Keratinocyte (primary cell): ENCODE measurements at places on chromosomes 12 and 14. TPM values are rescaled to one million over a fixed set of nuclear protein-coding genes. Genes with fewer than 3 reads are reported as not detected.

GRCh38 chr14:98754343-98755020 lies 517.5 kb downstream of the BCL11B start:
- H3K36me3 ChIP-seq, result no peaks in the 10 kb centered on the region
- no peak for DNase-seq
- no peak overlapping the region for H3K4me3 ChIP-seq
- peaks cover 11% of the 10 kb centered on the region for H3K4me1 ChIP-seq
- H3K27ac ChIP-seq, result peak overlapping the region; percentile 47
- H3K27me3 ChIP-seq, result no peaks in the 10 kb centered on the region

- H3K27ac ChIP-seq, result no peak overlapping the region
- H3K4me1 ChIP-seq, result no peaks in the 10 kb centered on the region
- H3K36me3 ChIP-seq, result no peaks in the 10 kb centered on the region
- no peak overlapping the region for H3K4me3 ChIP-seq
- DNase-seq, result no peak
- H3K27me3 ChIP-seq, result no peaks in the 10 kb centered on the region
These were observed 178.9 kb upstream of the DYRK2 start for GRCh38 chr12:67469666-67470065.

- DNase-seq, result no peak
- peak overlapping the region; percentile 43 for H3K4me3 ChIP-seq
- H3K27me3 ChIP-seq, result peaks cover 60% of the 10 kb centered on the region
- H3K36me3 ChIP-seq, result no peaks in the 10 kb centered on the region
These were observed 506 bp downstream of the ESRRB start for GRCh38 chr14:76376409-76376877.

DNA sequence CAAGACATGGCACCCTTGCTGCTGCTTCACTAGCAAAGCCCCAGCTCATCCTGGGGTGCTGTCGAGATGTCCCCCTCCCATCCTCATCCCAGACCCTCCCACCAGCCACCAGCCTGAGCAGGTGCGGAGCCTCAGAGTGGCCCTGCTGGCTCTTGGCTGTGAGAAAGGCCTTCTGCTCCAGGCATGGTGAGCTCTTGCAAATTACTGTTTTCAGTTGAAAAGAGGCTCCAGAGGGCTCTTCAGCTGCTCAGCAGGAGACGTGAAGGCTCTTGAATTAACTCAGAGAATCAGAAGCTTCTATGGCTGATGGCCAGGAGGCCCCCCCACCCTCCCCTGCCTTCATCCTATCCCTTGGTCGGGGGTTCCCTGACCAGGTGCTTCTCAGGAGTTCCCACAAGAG lies 44.1 kb downstream of the WSCD2 start:
- DNase-seq, result no peak
- H3K4me3 ChIP-seq, result no peak overlapping the region
- H3K36me3 ChIP-seq, result no peaks in the 10 kb centered on the region
- H3K4me1 ChIP-seq, result no peaks in the 10 kb centered on the region
- H3K27ac ChIP-seq, result no peak overlapping the region
- H3K27me3 ChIP-seq, result no peaks in the 10 kb centered on the region

DNA sequence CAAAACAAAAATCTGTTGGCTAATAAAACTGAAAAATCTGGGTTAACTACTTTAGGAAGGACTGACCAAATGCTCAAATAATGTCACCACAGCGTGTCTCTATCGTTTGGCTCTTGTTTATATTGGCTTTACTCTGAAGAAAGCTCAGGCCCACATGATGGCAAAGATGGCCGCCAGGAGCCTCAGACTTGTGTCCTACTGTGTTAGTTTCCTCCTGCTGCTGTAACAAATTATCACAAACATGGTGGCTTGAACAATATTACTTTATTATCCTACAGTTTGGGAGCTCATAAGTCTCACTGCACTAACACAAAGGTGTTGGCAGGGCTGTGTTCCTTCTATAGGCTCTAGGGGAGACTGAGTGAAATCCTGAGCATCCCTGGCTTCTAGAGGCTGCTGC lies 303.0 kb downstream of the DAD1 start:
- H3K27me3 ChIP-seq, result no peaks in the 10 kb centered on the region
- no peaks in the 10 kb centered on the region for H3K36me3 ChIP-seq

DNA sequence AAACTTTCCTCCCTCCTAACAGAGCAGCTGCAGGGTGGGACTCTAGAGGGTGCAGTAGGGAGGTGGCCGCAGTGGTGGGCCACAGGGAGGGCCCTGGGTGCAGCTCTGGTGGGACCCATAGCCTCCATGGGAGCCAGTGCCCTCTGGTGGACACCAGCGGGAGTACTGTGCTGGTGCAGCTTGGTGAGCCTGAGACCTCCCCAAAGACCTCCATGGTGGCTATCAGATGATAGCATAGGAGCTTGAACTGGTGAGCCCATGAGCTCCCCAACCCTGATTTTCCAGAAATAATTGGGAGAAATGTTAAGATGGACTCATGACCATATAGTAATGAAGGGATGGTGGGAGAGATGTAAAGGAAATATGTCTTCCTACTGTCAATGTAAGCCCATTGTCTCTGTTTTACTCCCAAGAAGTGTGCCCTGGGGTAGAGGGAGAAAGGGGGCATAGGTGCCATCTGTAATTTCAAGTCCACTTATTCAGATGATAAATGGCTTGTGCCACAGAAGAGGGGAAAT lies 98.7 kb downstream of the GAS2L3 start:
- H3K36me3 ChIP-seq, result no peaks in the 10 kb centered on the region
- no peaks in the 10 kb centered on the region for H3K27me3 ChIP-seq
- H3K4me1 ChIP-seq, result no peaks in the 10 kb centered on the region
- H3K27ac ChIP-seq, result no peak overlapping the region

DNA sequence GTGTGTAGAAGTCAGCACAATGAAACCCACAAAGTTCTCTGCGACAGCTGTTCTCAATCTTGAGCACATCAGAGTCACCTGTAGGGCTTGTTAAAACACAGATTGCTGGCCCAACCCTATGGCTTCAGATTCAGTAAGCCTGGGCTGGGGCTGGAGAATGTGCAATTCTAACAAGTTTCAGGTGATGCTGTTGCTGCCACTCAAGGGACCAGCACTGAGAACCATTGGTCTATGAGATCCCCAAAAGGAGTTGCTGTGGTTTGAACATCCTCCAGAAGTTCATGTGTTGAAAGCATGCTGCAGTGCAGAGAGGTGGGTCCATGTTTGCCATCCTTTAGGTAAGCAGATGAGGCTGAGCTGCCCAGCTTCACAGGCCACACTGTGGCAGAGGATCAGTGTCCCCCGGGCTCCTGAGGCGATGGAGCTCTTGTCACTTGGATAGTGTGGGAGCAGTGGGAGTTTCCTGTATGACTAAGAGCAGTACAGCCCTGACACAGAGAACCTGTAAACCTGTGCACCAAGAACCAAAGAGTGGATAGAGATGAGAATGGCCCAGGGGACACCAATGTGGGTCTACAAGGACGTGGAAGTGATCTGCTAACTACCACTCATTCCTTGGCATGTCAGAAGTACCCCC lies 8.0 kb upstream of the RTRAF start:
- H3K4me1 ChIP-seq, result no peaks in the 10 kb centered on the region
- no peak for DNase-seq
- no peak overlapping the region for H3K4me3 ChIP-seq
- no peak overlapping the region for H3K27ac ChIP-seq
- H3K36me3 ChIP-seq, result no peaks in the 10 kb centered on the region

DNA sequence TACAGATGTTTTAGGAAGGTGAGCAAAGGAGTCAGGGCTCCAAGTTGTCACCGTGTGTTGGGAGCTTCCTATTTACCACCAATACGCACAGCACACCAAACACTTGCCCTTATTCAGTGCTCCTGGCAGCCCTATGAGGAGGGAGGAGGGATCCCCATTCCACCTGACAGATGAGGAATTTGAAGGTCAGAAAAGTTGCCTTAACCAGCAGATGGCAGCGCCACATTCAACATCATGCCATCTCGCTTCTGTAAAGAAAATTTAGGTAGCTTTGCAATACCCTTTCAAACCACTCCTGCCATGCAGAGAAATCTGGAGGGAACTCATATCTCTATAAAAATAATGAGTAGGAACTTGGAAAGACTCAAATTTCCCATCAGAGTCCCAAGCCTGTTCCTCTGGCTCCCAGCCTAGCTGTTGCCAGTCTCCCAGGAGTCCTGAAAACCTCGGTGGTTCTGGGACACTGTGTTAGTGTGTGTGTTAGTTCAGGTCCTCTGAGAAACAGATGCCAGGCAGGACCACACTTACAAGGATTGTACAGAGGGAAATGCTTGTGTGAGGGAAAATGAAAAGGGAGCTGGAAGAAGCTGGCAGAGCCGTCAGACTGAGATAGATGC lies 410.5 kb downstream of the MED13L start:
- no peaks in the 10 kb centered on the region for H3K4me1 ChIP-seq
- H3K4me3 ChIP-seq, result no peak overlapping the region
- DNase-seq, result no peak

DNA sequence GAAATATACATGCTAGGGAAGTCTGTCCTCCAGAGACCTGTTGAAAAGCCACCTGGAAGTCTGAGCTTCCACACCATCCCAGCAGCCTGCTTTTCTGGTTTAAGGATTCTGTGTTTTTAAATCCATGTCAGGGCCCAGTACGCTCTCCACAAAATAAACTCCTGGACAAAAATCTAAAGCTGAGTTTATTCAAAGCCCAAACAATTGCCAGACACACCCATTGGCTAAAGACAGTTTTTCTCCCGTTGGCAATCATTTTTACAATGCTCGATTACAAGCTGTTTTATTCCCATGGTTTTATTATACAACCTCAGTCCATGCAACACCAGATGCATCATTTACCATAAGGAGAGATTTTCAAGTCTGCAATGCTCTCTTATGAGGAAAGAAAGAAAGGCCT lies 94.5 kb downstream of the MYRFL start:
- H3K27ac ChIP-seq, result no peak overlapping the region
- H3K4me3 ChIP-seq, result no peak overlapping the region
- H3K4me1 ChIP-seq, result no peaks in the 10 kb centered on the region
- H3K27me3 ChIP-seq, result no peaks in the 10 kb centered on the region

- no peak overlapping the region for H3K27ac ChIP-seq
- H3K27me3 ChIP-seq, result no peaks in the 10 kb centered on the region
- H3K4me3 ChIP-seq, result no peak overlapping the region
These were observed 54.0 kb downstream of the ADGRD1 start for GRCh38 chr12:131007740-131008117.

- no peaks in the 10 kb centered on the region for H3K27me3 ChIP-seq
- peaks cover 11% of the 10 kb centered on the region for H3K4me1 ChIP-seq
- H3K4me3 ChIP-seq, result no peak overlapping the region
- H3K36me3 ChIP-seq, result no peaks in the 10 kb centered on the region
- no peak overlapping the region for H3K27ac ChIP-seq
These were observed 634 bp upstream of the TMEM63C start for GRCh38 chr14:77180726-77181602.

GRCh38 chr12:12715459-12716150 lies 1.6 kb upstream of the CDKN1B start:
- H3K27me3 ChIP-seq, result no peaks in the 10 kb centered on the region
- H3K4me3 ChIP-seq, result peak overlapping the region; percentile 97
- peak overlapping the region; percentile 93 for H3K27ac ChIP-seq
- peaks cover 38% of the 10 kb centered on the region for H3K4me1 ChIP-seq

GRCh38 chr12:110791589-110791988 lies 48.9 kb upstream of the PPP1CC start:
- no peak overlapping the region for H3K4me3 ChIP-seq
- DNase-seq, result peak; percentile 46
- H3K27me3 ChIP-seq, result no peaks in the 10 kb centered on the region
- peak overlapping the region; percentile 63 for H3K27ac ChIP-seq

DNA sequence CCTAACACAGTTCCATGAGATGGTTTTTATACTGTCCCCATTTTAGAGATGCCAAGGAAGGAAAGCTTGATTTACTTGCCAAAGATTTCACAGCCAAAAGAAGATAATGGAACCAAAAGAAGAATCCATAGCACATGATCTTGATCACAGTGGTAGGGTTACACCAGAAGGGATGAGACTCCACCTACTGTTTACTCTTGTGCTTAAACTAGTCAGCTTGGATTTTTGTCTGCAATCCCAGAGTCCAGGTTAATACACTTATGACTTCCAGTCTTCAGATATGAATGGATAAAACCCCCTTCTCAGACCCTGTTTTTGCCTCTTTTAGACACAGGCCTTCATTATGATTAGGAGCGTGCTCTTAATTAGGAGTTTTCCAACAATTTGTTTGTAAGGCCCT lies 454.2 kb downstream of the AEBP2 start:
- H3K27ac ChIP-seq, result no peak overlapping the region
- no peaks in the 10 kb centered on the region for H3K4me1 ChIP-seq
- no peaks in the 10 kb centered on the region for H3K36me3 ChIP-seq
- DNase-seq, result no peak

- H3K27me3 ChIP-seq, result no peaks in the 10 kb centered on the region
- no peaks in the 10 kb centered on the region for H3K4me1 ChIP-seq
- DNase-seq, result no peak
- H3K27ac ChIP-seq, result no peak overlapping the region
These were observed 8.1 kb downstream of the TMEM179 start for GRCh38 chr14:104596451-104596918.

DNA sequence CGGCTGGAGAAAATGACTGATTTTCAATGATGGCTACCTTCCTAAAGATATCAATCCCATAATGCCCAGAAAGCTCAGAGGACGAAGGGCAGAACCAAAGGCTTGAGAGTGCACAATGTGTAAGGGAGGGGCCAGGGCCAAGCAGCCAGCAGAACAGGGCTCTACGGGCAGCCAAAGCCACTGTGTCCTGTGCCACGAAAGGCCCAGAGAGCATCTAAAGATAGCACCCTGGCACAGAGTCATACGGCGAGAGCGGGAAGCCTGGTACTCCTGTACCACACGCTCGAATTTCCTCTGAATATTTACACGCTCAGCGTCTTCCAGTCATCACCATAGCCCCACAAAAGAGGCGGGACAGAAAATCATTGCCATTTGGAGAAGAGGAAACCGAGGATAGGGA lies 39.5 kb downstream of the PRMT8 start:
- H3K27ac ChIP-seq, result no peak overlapping the region
- no peak for DNase-seq
- no peaks in the 10 kb centered on the region for H3K36me3 ChIP-seq
- no peaks in the 10 kb centered on the region for H3K27me3 ChIP-seq

- no peaks in the 10 kb centered on the region for H3K27me3 ChIP-seq
- H3K36me3 ChIP-seq, result no peaks in the 10 kb centered on the region
- H3K4me3 ChIP-seq, result no peak overlapping the region
- DNase-seq, result no peak
These were observed 116.2 kb upstream of the ATP2B1 start for GRCh38 chr12:89824822-89825221.

Gene CABP1
- polyA plus RNA-seq, result 0.04 TPM in 2 of 3 replicates, not detected in the other

Gene SLC25A21
- 0.28 to 0.66 TPM (median 0.40 TPM) in 3 replicates for polyA plus RNA-seq

Gene VIPAS39
- 19.0 to 25.6 TPM (median 24.5 TPM) in 3 replicates for polyA plus RNA-seq

Gene BLOC1S1
- polyA plus RNA-seq, result 53.1 to 68.2 TPM (median 62.5 TPM) in 3 replicates

Gene RD3L
- polyA plus RNA-seq, result not detected in 3 replicates

Gene SLC25A29
- 11.1 to 46.2 TPM (median 16.3 TPM) in 3 replicates for polyA plus RNA-seq

Gene ASCL1
- 0.03 TPM in 1 of 3 replicates, not detected in the others for polyA plus RNA-seq
